Hematopoietic multipotent progenitor cell treated with erythropoietin and hydrocortisone succinate and interleukin-3 and kit ligand, for 6 days (in vitro differentiated cells): ENCODE measurements at places on chromosomes 16 and 17.

GRCh38 chr16:88284626-88285513, 97.9 kb upstream of the ZNF469 start:
- DNase-seq: no peak

- DNase-seq: peak; percentile 56
Observed at GRCh38 chr16:58417600-58417999, 25.3 kb downstream of the GINS3 start.

- DNase-seq: no peak
Observed at GRCh38 chr17:13374203-13375143, 227.3 kb downstream of the HS3ST3A1 start.

DNA sequence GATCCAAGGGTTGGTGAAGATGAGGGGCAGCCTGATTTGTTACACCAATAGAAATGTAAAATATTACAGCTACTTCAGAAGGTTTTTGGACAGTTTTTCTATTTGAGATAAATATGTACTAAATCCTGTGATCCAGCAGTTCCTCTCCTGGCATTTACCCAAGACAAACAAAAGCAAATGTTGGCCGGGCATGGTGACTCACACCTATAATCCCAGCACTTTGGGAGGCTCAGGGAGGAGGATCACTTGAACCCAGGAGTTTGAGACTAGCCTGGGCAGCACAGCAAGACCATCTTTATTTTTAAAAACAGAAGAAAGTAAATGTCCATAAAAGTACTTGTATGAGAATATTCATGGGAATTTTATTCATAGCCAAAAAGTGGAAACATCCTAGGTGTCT, 64.8 kb upstream of the MRC2 start:
- no peak for DNase-seq

DNA sequence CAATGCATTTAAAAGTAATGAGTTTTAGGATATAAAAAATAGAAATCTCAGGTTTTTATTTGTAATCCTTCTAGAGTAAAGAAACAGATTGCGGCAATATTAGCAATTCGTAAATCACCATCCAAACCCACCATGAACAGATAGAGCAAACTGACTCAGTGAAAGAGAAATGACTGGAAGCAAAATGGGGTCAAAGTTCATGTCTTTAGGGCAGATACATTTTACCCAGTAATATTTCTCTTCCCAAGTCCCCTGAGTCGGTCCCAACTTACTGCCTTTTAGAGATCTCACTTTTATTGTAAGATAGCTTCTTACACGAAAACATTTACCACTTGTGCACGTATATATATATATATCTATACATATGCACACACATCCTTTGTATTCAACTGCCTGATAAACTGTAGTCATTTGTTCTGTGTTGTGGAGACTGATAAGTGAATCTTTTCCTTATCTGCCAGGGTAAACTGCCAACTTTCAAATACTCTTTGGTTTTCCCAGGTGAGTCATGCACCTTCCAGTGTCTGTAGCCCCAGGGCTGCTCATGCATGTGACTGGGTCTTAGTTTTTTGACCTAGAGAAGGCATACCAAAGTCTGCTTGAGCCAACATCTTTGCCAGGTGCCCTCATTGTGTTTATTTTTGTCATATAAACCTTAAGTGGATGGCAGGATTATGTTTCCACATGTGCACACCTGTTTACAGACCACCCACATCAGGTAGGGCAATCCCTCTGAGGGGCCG, 7.8 kb upstream of the IRF8 start:
- no peak for DNase-seq

GRCh38 chr17:66549731-66550207, 247.4 kb downstream of the PRKCA start:
- no peak for DNase-seq

GRCh38 chr17:74945543-74945942, 9.8 kb downstream of the OTOP3 start:
- no peak for DNase-seq

DNA sequence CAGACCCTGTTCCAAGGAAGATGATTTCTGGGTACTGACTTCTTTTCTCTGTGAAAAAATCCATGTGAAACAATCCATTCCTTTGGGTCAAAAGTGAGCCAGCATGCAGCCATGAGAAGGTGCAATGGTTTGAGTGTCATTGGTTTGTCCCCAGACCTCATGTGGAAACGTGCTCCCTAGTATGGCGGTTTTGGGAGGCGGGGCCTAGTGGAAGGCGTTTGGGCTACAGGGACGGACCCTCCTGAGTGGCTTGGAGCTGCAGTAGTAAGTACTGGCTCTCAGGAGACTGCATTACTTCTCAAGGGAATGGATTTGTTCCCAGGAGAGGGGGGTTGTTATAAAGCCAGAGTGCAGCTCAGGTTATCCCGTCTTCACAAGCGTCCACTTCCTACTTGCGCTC, 19.4 kb downstream of the ELAC2 start:
- DNase-seq: no peak

- no peak for DNase-seq
Observed at GRCh38 chr17:1078831-1079561, 82.1 kb downstream of the TIMM22 start.

DNA sequence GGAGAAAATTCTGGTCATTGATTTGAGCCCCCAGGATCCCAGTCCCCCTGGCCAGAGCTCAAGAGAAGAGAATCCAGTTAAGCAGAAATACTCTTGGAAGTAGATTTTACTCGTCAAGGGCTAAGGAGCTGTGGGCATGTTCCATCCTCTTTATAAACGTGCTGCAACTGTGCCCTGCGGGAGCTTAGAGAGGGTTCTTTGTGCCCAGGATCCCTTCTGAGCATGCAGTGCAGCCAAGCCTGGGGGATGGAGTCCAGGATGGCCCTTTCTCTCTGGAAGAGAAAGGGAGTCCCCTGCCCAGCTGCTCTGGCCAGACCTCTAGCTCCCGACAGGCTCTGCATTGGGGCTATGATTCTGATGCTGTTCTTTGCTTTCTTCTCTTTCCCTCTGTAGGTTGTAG, 9.5 kb upstream of the LGALS9 start:
- DNase-seq: no peak

- no peak for DNase-seq
Observed at GRCh38 chr17:60445144-60445543, 22.9 kb downstream of the CHCT1 start.

- no peak for DNase-seq
Observed at GRCh38 chr17:67360880-67361279, 5.5 kb downstream of the PSMD12 start.

DNA sequence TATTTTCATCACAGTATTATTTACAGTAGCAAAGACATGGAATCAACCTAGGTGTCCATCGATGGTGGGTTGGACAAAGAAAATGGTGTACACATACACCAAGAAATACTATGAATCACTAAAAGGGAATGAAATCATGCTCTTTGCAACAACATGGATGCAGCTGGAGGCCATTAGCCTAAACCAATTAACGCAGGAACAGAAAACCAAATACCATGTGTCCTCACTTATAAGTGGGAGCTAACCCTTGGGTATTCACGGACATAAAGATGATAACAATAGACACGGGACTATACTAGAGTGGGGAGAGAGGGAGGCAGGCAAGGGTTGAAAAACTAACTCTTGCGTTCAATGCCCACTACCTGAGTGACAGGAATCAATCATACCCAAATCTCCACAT, 41.0 kb downstream of the MRPS23 start:
- no peak for DNase-seq

- no peak for DNase-seq
Observed at GRCh38 chr16:12182212-12182611, 205.7 kb downstream of the SNX29 start.

GRCh38 chr17:30225919-30226553, 9.5 kb downstream of the SLC6A4 start:
- DNase-seq: no peak

GRCh38 chr16:2331931-2332267, 8.6 kb downstream of the ABCA3 start:
- no peak for DNase-seq

GRCh38 chr17:17175917-17176316, 30.2 kb downstream of the PLD6 start:
- DNase-seq: no peak

- DNase-seq: no peak
Observed at GRCh38 chr16:81293909-81294802, 20.6 kb upstream of the GAN start.

DNA sequence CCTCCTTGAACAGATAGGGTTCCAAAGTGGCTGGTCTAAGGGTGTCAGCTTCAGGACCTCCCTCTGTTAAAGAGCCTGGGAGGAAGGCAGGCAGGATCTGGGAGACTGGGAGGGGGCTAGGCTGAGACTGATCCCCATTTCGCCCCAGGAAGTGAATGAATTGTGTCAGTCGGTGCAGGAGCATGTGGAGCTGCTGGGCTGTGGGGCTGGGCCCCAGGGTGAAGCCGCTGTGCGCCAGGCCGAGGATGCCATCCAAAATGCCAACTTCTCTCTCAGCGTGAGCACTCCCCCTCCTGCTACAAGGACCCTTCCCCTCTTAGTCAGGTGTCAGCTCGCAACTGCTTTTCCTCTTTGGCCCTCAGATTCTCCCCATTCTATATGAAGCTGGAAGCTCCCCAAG, 6.1 kb downstream of the CARMIL2 start:
- no peak for DNase-seq

GRCh38 chr17:11142231-11142630, 98.8 kb upstream of the SHISA6 start:
- DNase-seq: no peak

DNA sequence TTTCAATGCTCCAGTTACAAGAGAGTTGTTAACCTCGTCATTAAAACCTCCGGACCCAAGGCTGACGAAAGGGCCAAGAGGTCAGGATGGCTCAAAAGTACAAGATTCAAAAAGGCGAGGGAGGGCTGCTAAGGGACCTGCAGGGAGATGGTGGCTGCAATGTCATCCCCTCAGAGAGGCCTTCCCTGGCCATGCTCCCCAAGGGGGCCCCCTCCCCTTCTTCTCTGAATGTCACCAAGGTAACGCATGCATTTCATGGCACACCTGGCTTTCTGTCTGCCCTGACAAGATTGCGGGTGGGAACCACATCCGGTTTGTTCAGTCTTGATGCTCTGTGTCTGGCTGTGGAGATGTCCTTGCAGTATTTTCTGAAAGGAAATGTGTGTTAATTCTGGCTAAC, 89.9 kb downstream of the C16orf78 start:
- no peak for DNase-seq

DNA sequence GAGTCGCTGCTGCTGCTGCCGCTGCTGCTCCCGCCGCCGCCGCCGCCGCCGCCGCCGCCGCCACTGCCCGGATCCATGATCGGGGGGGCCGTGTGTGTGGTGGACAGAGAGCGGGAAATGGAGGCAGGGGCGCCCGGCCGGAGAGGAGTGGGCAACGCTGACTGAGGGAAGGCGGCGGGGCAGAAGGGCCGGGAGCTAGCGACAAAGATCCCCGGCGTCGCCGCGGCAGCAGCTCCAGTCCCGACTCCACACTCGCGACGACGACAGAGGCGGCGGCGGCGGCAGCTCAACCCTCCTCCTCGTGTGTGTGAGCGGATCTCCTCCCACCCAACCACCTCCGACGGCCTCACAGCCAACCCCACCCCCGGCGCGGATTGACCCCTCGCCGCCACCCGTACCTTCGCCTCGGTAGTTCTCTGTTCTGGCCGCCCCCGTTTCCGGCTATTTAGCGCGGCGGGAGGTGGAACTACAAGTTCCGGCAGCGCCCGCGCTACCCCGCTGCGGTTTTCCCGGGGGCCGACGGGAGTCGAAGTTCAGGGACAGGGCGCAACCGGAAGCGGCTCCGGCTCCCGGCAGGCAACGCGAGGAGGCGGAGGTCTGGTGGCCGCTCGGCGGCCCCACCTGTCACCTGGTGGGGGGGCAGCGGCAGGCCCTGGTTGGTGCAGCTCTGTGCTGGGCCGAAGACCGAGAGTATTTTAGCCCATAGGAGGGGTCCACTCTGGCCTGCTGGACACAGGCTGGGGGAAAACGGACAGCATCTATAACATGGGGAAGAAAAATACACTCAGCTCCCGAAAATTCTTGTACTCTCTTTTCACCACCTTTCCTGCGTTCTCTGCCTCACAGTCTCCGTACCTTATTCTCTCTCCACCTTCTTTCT, at the start of gene GSPT1:
Gene GSPT1, minus strand, starts transcription at position 313 of the 880 bp plus-strand sequence. Its CDS starts 236 bp downstream, at position 77.
- DNase-seq: peak; percentile 99

DNA sequence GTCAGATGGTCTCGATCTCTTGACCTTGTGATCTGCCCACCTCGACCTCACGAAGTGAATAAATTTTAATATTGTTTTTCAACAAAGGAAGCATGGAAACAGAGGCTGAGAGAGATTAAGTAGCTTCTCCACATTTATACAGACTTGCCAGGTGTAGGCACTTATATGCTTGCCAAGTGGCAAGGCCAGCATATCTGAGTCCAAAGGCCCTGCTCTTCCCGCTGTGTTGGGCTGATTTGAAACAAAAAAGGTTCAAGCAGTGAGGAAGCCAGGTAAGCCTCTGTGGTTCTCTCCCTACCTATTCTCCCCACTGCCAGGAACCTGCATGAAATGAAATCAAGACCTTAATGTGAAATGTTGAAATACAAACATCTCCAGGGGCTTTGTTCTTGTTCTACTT, 7.5 kb upstream of the SLC6A4 start:
- no peak for DNase-seq

GRCh38 chr16:46717692-46718091, 28.2 kb downstream of the ORC6 start:
- DNase-seq: no peak

GRCh38 chr16:23323224-23324030, 21.3 kb downstream of the SCNN1B start:
- no peak for DNase-seq

DNA sequence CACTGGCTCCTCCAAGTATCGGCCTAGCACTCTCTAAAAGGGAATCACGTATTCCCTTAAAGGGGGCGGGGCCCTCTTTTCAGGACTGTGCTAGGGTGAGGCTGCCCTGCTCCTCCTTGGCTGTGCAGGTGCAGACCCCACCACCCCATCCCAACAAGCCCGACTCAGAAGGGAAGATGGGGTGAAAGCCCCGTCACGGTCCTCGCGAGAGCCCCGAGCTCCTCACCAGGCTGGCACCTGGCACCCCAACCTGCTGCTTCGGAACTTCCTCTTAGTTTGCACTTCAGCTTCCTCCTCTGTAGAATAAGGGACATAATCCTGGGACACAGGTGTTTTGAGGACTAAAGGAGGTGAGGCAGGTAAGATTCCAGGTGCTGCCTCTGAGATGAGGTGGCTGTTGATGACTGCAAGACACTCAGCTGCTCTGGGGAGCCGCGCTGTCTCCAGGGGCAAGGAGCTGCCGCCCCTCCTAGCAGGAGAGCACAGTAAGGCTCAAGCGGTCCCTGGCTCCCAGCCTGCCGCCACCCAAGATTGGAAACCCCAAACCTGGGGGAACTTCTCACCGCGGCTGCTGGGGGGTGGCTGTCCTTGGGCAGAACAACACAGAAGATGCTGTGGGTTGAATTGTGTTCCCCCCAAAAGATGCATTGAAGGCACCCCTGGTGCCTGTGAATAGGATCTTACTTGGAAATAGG, 88.8 kb downstream of the MGAT5B start:
- no peak for DNase-seq
